SK-N-SH treated with all-trans-retinoic acid at 6 μM for 48 hours (cell line): ENCODE measurements at places on chromosomes 1 and 21.

- ATAC-seq, result peak; percentile 27; the same call in 2 of the 3 replicates
Observed at GRCh38 chr1:100299521-100300222, 33.7 kb downstream of the RTCA start.

- ATAC-seq, result peak; percentile 76
Observed at GRCh38 chr1:212413902-212414327, 771 bp downstream of the PACC1 start.

DNA sequence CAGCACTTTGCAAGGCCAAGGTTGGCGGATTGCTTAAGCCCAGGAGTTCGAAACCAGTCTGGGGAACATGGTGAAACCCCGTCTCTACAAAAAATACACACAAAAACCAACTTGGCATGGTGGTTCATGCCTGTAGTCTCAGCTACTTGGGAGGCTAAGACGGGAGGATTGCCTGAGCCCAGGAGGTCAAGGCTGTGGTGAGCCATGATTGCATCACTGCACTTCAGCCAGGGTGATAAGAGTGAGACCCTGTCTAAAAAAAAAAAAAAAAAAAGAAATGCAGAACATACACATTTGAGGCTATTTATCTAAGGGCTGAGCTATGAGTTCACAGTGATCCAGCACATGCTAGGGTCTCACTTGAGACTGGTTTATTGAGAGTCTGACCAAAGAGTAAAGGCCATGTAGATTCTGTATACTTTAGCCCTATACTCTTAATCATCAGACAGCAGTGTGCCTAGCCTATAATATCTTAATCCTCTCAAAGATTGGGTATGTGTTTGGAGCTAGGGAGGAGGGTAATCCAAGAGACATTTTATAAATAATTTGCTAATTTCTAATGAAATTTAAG lies 23.9 kb downstream of the RNF2 start:
- no peak for ATAC-seq

GRCh38 chr21:25732091-25732760 lies 2.5 kb downstream of the ATP5PF start:
- ATAC-seq, result no peak

DNA sequence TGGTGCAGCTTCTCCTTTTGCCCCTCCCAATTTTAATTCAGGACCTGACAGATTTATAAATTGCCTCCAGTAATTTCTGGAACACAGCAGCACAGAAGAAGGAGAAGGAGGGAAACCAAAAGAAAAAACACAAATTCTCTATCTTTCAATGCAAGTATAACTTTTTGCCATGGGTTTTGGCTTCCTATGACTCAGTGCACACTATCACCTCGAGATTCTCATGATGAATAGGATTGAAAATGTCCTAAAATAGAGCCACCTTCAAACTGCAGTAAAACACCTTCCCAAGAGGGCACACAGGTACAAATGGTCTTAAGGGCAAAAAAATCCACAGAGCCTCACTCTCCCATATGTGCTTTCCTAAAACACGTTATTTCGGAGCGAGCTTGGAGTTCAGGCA lies 113.6 kb downstream of the HLCS start:
- ATAC-seq, result no peak

DNA sequence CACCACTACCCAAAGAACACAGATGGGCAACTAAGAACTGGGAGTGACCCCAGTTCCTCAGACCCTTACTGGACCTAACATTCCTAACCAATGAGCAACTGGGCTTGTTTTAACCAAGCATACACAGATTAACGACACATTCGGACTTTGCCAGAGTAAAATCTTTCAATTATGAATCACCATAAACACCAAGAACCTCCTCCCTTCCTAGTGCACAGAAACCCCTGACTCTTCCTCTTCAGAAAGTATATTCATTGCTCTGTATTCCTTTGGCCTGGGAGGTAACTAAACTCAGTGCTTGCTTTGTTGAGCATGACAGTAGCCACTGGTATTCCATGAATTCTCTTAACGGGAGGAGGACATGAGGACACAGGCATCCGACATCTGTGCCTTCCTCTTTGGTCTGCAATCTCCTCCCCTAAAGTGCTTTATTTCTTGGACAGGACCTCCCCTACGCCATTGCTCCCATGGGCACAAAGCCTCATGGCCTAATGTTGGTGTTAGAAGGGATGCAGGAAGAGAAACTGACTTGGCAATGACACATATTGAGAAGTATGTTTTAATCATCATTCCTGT lies 42.7 kb downstream of the SEC16B start:
- peak; percentile 61; the same call in 2 of the 3 replicates for ATAC-seq
